Activated T-cell treated with anti-CD3 and anti-CD28 coated beads for 1 hour (primary cell): ENCODE measurements at places on chromosomes 11 and 22.

DNA sequence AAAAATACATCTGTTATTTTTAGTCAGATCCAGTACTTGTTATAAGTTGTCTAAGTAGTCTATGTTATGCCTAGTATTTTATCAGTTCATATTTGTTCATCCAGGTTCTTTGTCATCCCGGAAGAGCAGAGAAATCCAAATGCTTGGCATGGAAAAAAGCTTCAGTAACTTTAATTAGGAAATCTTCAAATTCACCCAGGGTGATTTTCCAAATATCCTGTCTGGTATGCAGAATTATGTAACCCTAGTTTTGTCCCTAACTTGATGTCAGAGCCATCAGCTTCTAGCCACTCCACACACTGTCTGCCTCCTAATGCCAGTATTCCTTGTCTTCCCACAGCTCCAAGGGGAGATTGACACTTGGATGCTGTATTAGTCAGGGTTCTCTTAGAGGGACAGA, 216.2 kb downstream of the ARHGAP42 start:
- no peak for DNase-seq

DNA sequence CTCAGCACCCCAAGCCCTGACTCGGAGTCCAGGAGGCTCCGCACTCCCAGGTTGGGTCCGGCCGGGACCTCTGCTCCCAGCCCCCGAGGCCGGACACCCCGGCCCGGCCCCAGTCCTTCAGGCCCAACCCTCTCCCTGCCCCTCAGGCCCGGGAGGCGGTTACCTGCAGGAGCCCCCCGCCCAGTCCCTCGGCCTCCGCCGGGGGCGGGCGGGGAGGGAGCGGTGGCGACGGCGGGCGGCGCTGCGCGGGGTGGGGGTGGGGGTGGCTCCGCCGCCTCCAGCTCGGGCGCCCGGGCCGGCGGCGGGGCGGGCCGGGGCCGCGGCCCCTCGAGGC, 310 bp downstream of the TCF20 start:
- DNase-seq = no peak

DNA sequence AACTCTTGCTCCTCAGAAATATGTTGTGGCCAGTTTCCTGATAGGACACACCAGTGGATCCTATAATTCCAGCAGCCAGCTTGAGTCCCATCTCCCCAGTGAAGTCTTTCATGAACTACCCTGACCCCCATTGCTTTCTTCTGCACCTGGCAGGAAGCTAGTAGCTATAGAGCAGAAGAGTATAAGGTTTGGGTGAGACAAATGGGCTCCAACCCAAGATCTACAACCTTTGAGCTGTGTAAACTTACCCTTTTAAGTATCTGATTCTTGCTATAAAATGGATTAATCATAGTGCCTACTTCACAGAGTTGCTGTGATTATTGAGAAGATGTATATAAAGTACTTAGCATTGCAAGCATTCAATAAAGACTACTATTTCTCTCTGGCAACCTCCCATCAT, 396.9 kb upstream of the CADM1 start:
- no peak for DNase-seq

DNA sequence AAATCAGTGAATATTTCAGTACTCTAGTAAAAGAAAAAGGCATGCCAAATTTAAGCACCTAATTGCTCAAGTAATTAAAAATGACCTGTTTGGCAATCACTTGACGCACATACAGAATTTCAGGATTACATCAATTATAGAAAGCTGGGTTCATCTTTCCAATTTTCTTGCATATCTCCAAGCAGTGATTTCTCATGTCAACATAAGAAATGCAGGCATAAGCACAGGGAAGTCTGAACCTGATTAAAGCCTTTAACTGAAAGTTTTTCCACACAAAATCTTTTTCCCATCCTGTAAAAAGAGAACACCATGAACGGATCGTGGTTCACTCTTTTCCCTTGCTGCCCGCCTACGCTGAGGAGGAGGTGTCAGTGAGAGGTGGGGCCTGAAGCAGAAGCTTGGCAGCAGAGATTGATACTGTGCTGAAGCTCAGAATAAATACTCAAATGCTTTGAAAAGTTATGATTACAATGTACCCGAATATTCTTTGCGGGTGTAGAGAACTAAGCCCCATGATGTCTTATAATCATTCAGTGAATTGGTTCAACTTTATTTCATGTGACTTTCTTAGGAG, 704.1 kb upstream of the CCDC90B start:
- no peak for DNase-seq

- no peak for DNase-seq
Measured at GRCh38 chr11:1647901-1648652, 18.5 kb downstream of the KRTAP5-5 start.

DNA sequence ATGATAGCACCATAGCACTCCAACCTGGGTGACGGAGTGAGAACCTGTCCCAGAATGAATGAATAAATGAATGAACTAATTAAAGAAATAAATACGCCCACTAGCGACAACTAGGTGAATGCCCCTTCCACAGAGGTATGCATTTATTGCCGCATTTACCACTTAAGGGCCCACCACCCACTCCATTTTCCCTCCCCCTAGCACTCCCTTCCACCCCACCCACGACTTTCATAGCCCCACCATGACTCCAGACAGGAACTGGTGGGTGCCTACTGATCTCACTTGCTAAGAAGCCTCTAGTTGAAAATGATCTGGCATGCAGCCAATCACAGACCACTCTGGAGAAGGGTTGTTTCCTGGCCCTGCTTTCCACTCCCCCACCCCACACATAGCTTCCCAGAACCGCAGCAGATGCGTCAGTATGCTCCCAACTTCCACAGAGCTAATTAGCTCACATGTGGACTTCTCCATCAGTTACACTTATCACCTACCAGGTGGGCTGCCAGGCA, 167.6 kb downstream of the WT1 start:
- no peak for DNase-seq

DNA sequence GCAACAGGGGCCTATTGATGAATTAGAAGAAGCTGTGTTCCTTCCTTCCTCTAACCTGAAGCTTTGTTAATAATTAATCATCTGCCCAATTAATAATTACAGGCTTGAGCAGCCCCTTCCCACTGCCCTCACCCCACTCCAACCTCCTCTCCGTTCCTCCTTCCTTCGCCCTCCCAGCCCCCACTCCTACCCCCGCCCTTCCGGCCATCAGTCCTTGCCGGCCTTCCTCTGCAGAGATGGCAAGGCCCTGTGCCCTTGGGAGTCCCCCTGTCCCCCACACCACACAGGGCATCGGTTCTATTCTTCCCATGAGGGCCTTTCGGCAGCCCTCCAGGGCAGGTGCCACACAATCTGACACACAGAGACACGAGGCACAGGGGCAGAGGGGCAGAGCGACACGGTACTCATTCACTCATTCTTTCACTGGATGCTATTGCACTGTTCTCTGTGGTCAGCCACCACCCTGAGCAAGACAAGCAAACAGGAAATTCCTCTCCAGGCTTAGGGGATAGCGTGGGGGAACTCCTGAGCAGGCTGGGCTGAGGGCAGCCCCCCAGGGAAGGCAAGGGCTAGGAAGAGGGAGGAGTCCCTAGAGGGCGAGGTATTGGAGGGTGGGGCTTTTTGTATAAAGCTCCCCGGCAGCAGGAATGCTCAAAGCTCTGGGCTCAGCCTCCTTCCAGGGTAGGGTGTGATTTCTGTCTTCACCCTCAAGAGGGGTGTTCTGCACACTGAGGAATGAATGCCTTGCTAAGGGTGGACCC, 14.7 kb downstream of the MGAT3 start:
- DNase-seq = no peak

- no peak for DNase-seq
Measured at GRCh38 chr22:50141891-50142363, 28.6 kb upstream of the PANX2 start.

DNA sequence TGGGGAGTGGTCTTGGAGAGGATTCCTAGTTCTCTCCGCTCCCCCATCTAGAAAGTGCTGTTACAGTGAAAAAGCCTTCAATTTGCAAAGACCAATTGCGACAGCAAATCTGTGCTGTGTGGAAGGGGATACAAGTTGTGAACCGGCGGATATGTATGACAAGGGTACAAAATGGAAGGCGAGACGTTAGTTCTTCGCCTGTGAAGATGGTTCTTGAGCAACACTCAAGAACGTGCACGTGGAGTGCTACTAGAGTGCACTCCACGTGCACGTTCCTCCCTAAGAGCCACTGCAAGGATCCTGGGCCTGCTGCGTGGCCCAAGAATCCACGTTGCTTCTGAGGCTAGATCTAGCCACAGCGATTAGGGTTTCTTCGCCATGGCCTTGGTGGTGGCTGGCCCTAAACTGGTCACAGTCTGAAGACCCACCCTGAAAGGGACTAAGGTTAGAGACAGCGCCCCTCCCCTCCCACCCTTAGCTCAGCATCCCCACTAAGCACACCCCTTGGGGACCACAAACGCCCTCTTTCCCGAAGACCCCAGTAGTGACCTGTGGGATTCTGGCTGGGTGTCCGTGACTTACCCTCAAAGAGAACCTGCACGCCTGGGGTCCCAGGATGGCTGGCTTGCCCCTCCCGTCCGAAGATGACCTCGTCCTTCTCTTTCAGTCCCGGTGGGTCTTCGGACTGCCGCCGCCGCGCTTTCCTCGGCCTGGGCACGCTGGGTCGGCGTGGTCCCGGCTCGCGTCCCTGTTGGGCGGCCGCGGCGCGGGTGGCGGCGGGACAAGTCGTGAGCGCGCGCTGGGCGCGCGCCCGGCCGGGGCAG, 519 bp upstream of the PDE3B start:
- no peak for DNase-seq

- DNase-seq = no peak
Measured at GRCh38 chr22:26072621-26073020, 96.6 kb upstream of the SEZ6L start.

GRCh38 chr11:83819931-83820549, 533.9 kb upstream of the CCDC90B start:
- DNase-seq = no peak

DNA sequence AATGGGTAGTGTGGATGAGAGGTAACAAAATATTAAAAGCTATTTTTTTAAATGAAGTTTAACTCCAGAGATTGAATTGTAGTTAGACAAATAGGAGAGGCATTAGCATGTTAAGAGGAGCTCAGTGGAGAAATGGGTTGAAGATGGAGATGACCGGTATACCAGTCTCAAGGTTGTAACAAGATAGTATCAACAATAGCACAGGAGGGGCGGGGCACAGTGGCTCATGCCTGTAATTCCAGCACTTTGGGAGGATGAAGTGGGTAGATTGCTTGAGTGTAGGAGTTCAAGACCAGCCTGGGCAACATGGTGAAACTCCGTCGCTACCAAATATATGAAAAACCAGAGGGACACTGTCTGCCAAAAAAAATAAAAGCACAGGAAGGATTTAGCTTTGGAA, 6.0 kb upstream of the ANKRD42 start:
- DNase-seq = no peak

DNA sequence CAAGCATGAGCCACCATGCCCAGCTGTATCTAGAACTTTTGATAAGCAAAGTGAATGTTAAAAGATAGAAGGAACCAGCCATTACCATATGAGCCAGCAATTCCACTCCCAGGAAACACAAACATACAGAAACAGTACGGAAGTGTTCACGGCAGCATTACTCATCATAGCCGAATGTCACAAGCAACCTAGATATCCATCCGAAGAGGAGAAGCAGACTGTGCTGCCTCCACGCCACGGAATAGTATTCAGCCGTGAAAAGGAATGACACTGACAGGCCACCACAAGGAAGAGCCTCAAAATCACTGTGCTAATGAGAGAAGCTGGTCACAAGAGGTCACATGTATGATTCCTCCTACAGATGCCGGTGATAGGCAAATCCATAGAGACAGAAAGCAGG, 17.6 kb upstream of the MGAT3 start:
- no peak for DNase-seq

DNA sequence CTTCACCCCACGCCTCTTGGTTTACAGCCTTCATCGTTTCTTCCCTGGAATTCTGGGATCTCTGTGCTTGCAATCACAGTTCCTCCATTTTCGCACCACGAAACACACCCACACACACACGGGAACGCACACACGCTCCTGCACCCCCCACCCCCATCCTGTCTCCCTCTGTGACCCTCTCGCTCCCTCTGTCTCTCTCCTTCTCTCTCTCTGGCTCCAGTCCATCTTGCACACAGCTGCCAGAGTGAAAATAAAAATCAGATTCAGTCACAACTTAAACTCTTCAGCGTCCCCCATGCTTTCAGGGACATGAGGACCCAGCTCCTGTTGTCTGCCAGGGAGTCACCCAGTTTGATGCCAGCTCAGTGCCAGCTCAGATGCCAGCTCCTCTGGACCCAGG, 3.0 kb downstream of the GAL start:
- no peak for DNase-seq

GRCh38 chr22:49015459-49015858, 812.2 kb downstream of the BRD1 start:
- DNase-seq = no peak

- peak; percentile 46 for DNase-seq
Measured at GRCh38 chr11:64060861-64061444, 25.2 kb downstream of the FLRT1 start.

DNA sequence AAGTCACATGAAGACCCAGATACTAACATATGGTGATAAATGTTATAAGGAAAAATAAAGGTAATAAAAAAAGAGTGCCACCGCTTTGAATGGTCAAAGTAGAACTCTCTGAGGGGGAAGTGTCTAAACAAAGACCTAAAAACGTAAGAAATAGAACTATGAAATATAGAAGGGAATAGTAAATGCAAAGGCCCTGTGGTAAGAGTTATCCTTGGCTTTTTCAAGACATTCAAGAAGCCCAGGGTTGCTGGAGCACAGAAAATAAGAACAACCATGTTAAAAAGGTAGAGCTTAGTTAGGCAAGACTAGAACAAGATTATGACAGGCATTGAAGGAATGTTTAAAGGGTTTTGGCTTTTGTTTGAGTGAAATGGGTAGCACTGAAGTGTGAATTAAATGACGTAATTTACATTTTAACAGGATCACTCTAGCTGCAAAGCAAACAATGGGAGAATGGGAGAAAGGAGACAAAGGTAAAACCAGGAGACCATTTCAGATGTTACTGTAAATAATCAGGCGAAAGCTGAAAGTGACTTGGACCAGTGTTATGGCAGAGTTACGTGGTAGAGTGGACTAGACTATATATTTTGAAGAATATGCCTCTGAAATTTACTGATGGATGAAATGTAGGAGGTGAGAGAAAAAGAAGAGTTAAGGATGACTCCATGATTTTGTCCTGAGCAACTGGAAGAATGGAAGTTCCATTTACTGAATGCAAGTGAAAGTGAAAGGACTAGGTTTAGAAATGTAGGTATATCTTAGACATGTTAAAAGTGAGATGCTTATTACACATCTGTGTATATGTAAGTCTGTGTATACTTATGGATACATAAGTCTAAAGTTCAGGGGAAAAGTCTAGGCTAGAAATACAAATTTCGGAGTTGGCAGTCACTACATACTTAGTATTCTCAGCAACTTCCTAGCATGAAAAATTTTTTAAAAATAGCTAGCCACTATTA, 28.5 kb downstream of the BTBD10 start:
- no peak for DNase-seq

DNA sequence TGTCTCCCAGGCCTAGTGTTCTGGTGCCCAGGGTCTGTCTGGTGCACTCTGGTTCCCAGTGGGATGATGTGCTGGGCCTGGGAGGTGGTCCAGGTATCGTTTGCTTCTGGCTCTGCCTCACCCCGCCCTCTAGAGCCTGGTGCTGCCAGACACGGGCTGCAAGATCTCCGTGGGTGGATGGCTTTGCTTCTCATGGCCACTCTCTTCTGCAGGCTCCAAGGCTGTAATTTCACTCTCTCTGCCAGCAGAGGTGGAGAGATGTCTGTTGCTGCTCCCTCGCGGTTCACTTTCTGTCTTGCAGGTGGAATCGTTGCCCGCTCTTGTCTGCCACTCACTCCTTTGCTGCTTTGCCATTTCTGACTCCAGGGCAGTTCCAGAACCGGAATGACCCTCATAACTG, 13.4 kb downstream of the NADSYN1 start:
- no peak for DNase-seq
